ENCODE measurements at places on chromosomes 12 and 14.

DNA sequence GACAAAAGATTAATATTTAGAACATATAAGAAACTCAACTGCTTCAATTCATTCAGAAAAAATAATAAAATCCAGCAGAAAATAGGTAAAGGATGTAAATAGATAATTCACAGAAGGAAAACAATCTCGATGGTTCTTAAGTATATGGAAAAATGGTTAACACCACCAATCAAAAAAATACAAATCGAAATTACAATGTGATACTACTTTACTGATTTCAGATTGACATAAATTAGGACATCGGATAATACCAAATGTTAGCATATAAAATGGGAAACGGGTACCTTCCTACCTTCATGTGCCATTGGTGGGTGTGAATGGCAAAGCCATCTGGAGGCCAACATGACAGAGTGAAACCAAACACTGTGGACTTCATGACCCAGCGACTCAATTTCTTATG, 1.6 kb upstream of the PPP4R4 start:
- no peak for DNase-seq

- DNase-seq = no peak
Observed at GRCh38 chr14:96698960-96699539, 98.1 kb upstream of the VRK1 start.

- DNase-seq = no peak
Observed at GRCh38 chr14:70183991-70184390, 4.8 kb downstream of the SLC8A3 start.

DNA sequence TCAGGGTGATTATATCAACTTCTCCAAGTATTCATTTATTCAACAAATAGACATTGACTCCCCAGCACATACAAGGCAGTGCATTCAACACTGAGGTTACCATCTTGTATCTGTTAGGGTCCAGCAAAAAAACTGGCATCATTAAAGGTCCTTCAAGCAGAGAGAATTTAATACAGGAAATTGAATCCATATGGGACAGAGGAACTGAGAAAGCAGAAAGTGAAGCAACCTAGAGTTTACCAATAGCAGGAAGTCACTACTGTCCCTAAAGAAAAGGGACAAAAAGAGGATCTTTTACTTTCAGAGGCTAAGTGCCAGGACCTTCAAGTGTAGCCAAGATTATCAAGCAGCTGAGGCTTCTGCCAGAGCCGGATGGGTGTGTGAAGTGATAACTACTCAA, 237.8 kb upstream of the TBX3 start:
- DNase-seq = no peak

DNA sequence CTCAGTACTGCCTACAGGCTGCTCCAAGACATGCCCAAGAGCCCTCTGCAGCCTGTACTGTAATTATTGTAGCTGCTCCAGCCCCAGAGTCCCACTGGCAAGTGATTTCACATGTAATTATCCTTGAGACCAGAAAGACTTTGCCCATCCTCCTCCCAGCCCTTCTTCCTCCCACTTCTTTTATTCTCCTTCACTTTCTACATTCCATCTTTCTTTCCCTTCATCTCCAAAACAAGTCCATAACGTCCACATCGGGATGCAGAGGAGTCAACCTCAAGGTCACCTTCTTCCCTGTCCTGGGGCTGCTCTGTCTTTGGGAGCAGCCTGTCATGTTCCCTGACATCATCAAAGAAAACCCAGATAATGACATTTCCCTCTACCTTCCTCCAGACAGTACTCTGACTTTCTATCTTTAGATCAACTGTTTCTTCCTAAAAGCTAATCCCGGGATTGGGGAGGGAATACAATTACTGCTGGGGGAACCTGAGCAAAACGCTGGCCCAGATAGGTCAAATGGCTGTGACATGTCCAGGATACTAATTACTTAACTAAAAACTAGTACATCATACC, 39.1 kb downstream of the SLC8A3 start:
- DNase-seq = no peak

GRCh38 chr12:130765186-130765659, 49.1 kb upstream of the RIMBP2 start:
- no peak for DNase-seq

DNA sequence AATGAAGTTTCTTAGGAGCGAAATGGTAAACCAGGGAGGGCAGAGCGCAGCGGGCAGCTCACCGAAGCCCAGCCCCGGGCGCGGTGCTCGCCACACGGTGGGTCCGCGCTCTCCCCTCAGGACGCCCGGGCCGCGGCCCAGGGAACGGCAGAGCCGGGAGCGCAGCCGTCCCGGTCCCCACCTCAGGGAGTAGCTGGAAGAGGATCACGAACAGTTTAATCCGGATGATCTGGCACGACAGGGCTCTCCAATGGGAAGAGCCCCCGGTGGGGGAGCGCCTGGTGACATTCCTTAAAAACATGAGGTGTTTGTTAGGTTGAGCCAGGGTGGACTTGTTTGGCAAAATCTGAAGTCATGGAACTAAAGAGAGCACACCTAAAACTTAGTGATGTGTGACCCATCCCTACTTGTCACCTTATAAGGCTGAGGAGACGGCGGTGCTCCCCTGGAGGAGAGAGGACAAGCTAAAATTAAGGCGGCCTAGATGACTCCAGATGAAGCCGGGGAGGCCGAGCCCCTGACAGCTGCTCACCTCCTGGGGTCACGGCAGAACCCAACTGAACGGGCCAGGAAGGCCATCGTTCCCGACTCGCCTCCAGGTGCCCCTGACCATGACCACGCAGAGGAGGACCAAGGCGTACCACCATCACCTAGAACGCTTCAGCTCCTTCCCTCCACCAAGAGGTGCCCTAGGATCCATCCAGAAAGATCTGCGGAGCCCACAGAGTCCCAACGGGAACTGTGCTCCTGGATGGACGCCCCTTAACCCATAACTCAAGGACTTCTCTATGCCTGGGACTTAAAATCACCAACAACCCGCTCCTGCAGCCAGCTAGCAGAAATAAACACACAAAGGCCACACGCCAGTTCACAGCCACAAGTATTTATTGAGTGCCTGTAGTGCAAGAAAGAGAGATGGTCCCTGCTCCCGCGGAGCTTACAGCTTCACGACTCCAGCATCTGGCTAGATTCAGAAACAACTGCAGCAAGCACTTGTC, 866 bp upstream of the PITPNM2 start:
- no peak for DNase-seq

DNA sequence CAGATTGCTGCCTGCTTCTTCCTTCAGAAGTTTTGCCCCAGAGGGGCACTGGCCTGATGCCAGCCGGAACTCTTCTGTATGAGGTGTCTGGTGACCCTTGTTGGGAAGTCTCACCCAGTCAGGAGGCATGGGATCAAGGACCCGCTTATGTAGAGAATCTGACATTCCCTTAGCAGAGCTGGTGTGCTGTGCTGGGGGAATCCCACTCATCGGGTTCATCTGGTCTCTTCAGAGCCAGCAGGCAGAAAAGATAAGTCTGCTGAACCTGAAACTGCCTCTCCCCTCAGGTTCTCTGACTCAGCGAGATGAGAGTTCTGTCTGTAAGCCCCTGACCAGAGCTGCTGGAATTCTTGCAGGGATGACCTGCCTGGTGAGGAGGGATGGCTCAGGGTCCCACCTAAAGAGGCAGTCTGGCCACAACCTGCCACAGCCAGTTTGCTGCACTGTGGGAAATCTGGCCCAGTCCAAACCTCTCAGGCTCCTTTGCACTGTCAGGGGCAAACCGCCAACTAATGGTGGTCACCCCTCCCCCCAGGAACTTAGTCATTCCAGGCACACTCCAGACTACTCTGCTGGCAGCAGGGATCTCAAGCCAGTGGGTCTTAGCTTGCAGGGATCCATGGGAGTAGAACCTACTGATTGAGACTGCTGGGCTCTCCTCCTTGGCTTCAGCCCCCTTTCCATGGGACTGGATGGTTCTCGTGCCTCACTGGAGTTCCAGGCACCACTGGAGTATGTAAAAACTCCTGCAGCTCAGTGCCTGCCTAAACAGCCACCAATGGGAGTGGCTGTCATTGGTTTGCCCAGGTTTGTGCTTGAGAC, 4.1 kb downstream of the CLEC2D start:
- DNase-seq = no peak

DNA sequence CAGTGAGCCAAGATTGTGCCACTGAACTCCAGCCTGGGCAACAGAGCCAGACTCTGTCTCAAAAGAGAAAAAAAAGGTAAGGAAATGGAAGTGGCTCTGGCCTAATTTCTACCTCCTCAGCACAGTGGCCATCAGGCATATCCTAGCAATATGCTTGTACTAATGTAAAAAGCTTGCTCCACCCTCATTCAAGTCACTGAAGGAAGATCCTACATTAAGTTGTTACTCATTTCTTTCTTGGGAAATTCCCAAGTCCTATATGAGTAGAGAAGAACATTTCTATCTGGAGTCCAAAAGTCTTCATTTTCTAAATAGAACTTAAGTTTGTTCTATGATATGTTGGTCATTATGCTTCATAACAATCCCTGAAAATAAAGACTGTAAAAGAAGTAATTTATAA, 67.3 kb upstream of the HOXC13 start:
- DNase-seq = no peak

- no peak for DNase-seq
Observed at GRCh38 chr12:15186597-15186996, 34.6 kb downstream of the RERG start.

- no peak for DNase-seq
Observed at GRCh38 chr12:2682296-2683251, 112.2 kb upstream of the FKBP4 start.

GRCh38 chr14:65789363-65789762, 376.8 kb downstream of the FUT8 start:
- no peak for DNase-seq

- no peak for DNase-seq
Observed at GRCh38 chr12:119201789-119202543, 23.2 kb downstream of the HSPB8 start.

DNA sequence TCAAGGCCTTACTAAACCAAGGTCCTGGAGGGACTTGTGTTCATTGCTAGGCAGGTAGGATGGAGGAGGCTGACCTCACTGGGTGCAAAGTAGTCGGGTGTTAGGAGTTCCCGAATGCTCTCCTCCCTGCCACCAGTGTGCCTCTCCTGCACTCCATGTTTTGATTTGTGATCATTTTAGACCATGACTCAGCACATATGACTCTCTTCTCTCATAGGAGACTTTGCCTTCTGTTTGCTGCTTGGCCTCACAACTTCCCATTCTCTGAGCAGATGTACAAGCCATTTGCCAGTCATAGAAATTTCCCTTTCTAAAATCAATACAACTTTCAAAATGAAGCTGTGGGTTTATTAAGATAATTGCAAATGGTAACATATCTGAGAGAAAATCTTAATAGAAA, 46.6 kb upstream of the LRIG3 start:
- DNase-seq = no peak

- DNase-seq = no peak
Observed at GRCh38 chr12:111410431-111411184, 4.9 kb downstream of the SH2B3 start.

DNA sequence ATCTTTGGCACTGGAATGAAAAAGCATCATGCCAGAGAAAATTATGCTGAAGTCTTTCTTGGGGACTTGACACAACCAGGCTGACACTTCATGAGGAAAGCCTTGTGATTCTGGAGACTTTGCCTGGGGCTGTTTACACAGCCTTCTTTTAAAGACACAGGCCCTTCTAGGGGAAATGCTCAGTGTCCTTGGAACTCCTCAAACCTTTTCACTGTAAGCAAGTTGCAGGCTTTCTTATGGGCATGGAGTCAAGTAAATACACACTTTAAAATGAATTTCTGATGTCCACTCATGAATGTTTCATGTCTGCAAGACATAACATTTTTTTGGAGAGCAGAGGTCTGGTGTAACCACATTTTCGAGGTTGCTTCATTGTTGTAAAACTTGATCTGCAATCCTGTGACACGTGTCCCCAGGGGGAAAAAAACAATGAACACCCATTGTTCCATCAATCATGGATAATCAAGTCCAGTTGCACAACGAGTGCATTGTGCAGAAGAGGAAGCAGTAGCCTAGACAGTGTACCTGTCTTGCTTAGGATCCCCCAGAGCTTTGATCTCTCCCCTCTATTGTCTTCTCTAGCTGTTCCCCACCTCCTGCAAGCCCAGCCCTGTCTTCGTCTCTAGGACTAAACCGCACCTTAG, 155.1 kb upstream of the PRICKLE1 start:
- no peak for DNase-seq
